ENCODE measurements at places on chromosomes 4 and X.

DNA sequence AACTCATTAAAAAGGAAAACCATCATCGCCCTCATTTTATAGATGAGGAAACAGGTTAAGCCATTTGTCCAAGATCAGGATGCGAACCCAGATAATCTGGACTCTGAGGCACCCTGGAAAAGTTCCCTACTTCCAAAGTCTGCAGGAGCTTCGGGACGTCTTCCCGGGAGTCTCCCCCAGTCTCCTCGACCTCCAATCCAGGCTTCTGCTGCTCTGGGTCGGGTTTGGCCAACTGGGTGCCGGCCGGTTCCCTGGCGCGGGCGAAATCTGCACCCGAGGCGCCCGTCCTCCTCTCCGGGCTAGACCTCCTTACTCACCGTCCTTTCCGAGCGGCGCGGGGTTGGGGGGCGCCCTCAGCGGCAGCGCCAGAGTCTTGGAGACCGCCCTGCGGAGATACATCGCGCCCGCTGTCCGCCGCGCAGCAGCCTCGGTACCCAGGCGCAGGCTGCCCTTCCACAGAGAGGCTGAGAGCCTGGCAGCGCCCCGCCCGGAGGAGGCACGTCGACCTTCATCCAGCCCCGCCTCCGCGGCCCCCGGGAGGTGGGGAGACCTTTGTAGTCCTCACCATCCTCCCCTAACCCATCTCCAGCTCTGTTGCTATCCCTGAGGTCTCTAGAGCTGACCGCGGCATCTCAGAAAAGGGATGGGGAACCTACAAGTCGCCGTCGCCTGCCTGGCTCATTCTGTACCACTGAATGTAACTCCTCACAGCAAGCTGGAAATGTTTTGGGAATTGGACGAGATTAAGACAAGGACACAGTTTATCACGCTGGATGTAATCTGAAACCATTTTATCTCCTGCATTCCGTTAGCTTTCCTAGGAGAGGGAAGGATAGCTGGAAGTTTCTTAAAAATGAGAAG lies at the start of gene MGARP:
TSS of gene MGARP (minus strand) at position 466 of the 861 bp plus-strand sequence. CDS start at position 399, 67 bp downstream.
- peak; percentile 71 for DNase-seq

DNA sequence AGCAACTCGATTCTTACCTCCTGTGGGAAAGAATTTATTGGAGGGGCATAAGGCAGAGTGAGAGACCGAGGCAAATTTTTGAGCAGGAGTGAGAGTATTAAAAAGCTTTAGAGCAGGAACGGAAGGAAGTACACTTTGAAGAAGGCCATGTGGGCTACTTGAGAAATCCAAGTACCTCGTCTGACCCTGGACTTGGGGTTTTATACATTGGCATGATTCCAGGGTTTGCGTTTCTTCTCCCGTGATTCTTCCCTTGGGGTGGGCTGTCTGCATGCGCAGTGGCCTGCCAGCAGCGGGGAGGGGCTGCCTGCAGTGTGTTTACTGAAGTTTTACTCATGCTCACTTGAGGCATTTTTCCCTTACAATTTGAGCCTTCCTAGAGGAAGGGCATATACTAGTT lies 3.4 kb downstream of the GALNT7 start:
- DNase-seq, result no peak

DNA sequence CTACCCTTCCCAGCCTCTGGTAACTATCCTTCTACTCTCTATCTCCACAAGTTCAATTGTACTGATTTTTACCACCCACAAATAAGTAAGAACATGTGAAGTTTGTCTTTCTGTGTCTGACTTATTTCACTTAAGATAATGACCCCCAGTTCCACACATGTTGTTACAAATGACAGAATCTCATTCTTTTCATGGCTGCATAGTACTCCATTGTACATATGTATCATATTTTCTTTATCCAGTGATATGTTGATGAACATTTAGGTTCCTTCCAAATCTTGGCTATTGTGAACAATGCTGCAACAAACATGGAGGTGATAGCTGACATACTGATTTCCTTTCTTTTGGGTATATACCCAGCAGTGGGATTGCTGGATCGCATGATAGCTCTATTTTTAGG lies 27.7 kb downstream of the GSX2 start:
- DNase-seq, result no peak

- no peak for DNase-seq
These were observed 72.3 kb downstream of the PRKG2 start for GRCh38 chr4:81142744-81143143.

DNA sequence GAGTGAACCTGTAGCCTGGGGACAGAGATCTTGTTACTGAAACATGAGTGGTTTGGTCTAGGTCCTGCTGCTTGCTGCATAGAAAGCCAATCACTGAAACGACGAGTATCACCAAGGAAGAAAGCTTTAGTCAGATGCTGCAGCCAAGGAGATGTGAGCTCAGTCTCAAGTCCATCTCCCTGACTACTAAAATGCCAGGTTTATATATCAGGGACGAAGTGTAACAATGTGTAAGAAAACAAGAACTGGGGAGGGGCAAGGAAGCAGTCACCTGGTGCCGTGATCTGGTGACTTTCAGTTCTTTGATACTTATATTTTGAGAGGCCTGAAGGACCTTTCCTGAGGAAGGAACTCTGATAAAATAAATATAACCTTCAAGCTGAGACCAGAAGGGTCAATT lies 19.6 kb upstream of the ABRAXAS1 start:
- no peak for DNase-seq

- DNase-seq, result no peak
These were observed 34.9 kb upstream of the SLC25A14 start for GRCh38 chrX:130304587-130305368.

DNA sequence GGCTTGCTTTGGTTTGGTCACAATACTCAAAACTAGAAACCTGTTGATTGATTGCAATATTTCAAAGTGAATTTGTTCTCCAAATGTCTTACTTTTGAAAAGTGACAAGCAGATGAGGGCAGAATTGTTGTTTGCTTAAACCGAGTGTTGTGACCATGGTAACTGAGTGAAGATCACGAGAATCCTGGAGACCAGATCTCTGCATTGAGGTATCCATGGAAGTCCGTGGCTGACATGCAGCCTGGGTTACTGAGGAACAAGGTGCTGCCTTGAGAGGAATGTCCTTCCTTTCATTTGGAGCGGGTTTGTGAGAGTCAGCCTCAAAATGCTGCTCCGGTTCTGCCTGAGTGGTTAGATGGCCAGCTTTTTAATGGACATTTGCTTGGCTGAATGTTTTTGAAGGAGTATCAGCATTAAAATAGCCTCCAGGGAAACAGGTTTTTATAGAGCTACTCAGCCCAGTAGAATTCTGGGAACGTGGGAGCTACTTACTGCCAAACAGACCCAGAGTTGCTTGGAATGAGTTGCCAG lies 31.3 kb downstream of the NYX start:
- DNase-seq, result no peak

GRCh38 chr4:179307297-179308136 lies 1865.3 kb upstream of the AGA start:
- peak; percentile 45 for DNase-seq

DNA sequence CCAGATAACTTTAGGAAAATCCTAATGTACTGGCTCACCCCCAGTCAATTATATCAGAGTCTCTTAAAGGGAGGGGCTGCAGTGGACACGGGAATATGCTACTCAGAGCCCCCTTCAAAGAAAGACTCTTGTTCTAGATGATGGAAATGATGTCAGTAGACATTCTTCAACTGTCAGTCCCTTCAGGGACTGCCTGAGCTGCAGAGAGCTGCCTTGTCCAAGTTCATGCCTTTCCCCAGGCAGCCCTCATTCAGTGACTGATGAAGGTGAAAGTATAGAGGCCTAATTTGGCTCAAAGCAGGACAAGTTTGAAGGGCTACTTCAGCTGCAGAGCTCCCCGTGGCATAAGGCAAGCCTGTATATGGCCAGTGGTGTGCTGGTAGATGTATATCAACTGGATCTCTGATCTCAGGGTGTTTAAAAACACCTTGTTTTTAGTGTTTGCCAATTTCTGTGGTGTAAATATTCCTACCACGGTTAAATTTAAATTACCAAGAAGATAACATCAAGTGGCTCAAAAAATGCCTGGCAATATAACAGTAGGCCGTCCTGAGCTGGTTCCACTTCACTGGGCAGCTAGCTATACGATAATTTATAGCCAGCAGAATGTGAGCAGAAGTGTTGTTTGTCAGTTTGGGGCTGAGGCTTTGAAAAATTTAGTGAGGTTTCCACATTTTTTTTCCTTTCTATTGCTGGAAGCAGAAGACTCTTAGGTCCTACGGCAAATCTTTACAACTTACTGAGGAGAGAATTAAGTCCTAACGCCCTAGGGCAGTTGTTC lies 748.8 kb upstream of the FTHL17 start:
- no peak for DNase-seq

DNA sequence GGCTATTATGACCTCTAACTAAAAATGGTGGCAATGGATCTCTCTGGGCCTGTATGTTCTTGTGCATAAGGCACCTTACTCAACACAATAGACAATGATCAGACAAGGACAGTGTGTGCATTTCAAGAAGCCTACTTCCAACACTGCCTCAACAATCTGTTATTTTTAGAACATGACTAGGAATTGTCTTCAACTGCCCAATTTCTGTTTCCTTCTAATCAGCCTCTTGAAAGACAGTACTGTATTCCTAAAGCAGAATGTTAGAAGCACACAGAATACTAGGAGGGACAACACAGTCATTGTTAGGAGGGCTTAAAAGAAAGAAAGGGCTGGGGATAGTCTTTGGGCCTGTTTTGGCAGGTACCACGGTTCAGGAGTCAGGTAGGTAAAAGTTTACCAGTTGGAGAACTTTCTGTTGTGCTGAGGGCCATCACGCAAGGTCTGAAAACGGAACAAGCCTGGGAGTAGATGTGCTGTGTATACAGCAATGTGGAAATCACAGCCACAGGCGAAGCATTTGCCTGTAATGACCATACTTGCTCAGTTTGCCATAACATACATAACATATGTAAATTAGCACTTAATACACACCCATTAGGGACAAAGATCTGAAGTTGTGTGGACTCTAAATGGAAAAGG lies 100.8 kb upstream of the ATXN3L start:
- no peak for DNase-seq

GRCh38 chr4:152374606-152375285 lies 161.1 kb downstream of the FBXW7 start:
- no peak for DNase-seq

GRCh38 chr4:40718586-40718985 lies 31.2 kb upstream of the NSUN7 start:
- no peak for DNase-seq
